Activated CD4-positive, alpha-beta T cell treated with anti-CD3 and anti-CD28 coated beads for 24 hours (primary cell): ENCODE measurements at places on chromosomes 13 and 19.

GRCh38 chr13:33285420-33286124, at the start of gene STARD13:
Gene STARD13 (minus strand): TSS chr13:33285755. CDS start chr13:33285638, 117 bp downstream.
- DNase-seq, result no peak

DNA sequence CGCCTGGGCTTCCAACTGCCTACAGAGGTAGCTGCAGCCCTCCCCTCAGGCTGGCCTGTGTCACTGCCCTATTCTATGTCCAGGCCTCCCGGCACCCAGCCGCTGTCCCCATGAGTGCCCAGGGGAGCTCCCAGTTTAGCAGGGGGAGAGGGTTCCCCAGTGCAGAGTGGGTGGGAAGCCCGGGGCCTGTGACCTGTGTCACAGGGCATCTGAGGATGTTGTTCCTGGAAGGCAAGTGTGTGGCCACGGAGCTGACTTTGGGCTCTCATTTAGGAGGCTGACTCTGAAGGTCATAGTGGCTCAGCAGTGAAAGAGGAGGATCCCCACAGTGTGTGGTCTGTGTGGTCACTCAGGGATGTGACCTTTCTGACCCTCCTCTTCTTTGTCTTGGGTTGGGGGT, 25.1 kb downstream of the PPP1R37 start:
- DNase-seq, result no peak

DNA sequence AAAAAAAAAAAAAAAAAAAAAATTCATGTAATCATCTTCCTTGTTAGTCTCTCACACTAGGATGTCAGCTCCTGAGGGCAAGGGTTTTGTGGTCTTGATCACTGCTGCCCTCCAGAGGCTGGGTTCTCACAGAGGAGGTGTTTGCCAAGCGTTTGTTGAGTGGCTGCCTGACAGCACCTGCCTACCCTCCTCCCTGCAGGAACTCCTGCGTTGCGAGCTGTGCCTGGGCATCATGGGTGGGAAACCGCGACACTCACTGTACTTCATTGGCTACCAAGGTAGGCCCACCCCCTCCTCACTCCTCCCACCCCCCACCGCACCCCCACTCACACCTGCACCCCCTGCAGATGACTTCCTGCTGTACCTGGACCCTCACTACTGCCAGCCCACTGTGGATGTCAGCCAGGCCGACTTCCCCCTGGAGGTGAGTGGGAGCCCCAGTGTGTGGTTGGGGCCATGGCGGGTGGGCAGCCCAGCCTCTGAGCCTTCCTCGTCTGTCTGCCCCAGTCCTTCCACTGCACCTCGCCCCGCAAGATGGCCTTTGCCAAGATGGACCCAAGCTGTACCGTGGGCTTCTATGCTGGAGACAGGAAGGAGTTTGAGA, 8.1 kb downstream of the ATG4D start:
- no peak for DNase-seq

DNA sequence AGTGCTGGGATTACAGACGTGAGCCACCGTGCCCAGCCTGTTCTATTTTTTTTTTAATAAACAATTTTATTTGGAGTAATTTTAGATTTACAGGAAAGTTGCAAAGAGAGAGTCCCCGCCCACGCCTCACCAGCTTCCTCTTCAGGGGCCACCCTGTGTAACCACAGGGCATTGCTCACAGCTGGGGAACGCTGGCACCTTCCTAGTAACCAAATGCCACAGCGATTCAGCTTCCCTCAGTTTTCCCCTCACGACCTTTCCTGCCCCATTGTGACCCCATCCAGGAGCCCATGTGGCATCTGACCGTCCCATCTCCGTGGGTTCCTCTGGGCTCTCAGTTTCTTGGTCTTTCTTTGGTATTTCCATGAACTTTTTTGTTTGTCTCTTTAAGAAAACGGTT, 83.9 kb downstream of the GNG7 start:
- peak; percentile 80 for DNase-seq

DNA sequence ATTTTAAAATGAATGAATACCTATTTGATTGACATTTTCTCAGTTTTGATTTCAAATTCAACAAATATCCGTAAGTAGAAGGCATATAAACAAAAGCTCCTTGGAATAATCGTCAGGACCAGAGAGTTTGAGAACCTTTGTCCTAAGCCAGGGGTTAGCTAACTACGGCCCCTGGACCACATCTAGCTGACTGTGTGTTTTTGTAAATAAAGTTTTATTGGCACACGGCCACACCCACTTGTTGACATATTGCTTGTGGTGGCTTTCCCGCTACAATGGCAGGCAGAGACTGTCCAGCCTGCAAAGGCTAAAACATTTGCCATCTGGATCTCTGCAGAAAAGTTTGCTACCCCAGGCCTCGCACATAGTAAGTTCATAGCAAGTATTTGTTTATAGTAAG, 83.4 kb downstream of the GNG7 start:
- no peak for DNase-seq

GRCh38 chr13:75366380-75367280, 115.3 kb downstream of the TBC1D4 start:
- DNase-seq, result no peak

GRCh38 chr13:27665333-27665732, 43.6 kb downstream of the POLR1D start:
- no peak for DNase-seq

DNA sequence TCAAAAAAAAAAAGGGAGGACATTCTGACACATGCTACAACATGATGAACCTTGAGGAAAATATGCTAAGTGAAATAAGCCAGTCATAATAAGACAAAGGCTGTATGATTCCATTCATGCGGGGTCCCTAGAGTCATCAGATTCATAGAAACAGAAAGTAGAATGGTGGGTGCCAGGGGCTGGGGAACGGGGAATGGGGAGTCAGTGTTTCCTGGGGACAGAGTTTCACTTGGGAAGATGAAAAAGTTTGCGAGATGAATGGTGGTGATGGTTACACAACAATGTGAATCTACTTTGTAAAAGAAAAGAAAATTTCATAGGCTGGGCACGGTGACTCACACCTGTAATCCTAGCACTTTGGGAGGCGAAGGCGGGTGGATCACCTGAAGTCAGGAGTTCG, 6.1 kb upstream of the CLEC4G start:
- no peak for DNase-seq

- DNase-seq, result no peak
These were observed 47.7 kb upstream of the USPL1 start for GRCh38 chr13:30569901-30570576.

DNA sequence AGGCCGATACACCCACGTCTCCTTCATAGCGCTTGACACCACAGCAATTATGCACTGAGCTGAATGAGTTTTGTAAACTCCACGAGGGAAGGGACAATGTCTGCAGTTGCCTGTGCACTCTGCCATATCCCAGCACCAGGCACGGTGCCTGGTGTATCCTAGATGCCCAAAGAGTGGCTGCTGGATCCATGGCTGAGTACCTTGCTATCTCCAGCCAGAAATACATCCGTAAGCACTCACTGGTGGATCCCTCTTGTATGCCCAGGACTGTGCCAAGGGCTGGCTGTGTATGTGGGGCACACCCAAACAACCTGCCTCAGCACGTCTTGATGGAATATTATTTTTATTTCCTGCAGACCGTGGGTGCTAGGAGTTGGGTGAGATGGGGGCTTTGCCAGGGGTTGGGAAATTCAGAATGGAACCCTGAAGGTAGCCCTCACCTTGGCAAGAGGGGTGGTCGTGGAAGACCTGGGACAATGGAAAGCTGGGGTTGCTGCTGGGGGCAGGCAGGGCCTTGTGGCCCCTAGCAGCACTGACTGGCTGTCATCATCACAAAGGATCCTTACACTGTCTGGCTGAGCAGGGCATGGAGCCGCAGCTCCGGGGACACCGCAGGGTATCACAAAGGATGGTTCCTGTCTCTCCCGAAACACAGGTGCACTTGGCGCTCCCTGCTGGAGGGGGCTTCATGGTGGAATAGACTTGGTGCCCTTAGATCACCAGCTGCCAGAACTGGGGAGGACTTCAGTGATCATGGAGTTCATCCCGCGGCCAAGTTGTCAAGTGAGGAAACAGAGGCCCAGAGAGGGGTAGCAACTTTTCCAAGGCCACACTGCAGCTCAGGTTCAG, 131.3 kb downstream of the URI1 start:
- no peak for DNase-seq

- DNase-seq, result no peak
These were observed 37.9 kb downstream of the MBNL2 start for GRCh38 chr13:97259798-97260714.

- DNase-seq, result no peak
These were observed 15.3 kb downstream of the METTL21C start for GRCh38 chr13:102679449-102680132.

DNA sequence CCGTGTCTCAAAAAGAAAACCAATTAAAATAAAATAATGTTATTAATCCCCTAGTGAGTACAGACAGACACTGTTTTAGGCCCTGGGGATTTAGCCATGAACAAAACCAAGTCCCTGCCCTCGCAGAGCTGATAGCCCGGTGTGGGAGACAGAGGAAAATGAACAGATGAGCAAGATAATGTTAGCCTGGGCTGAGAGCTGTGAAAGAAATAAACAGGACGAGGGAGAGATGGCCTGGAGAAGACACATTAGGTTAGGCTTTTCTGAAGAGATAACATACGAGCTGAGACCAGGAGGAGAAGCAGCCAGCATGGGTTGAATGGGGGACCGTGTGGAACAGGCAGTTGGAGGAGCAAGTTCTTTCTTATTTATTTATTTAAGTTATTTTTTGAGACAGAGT, 9.0 kb downstream of the RELB start:
- no peak for DNase-seq

GRCh38 chr19:9321338-9321737, 2.6 kb upstream of the ZNF559 start:
- DNase-seq, result no peak

DNA sequence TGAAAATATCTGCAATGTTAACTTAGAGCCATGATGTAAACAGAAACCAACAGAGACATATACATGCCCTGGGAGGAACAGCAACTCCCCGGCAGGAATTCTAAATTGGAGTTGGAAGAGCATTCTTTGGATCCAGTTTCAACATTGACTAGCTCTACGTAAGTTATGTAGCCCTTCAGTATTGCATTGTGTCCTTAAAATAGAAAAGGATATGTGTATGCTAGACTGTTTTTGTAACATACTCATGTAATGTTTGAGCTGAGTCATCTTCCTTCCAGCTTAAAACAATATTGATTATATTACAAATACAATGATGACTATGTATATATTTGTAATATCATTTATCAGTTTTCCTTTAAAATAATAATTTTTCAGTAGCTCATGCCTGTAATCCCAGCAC, 1422.2 kb upstream of the PCDH20 start:
- DNase-seq, result no peak

- no peak for DNase-seq
These were observed 26.8 kb upstream of the MTIF3 start for GRCh38 chr13:27476943-27477703.
